ENCODE measurements at places on chromosomes 12 and 14.

DNA sequence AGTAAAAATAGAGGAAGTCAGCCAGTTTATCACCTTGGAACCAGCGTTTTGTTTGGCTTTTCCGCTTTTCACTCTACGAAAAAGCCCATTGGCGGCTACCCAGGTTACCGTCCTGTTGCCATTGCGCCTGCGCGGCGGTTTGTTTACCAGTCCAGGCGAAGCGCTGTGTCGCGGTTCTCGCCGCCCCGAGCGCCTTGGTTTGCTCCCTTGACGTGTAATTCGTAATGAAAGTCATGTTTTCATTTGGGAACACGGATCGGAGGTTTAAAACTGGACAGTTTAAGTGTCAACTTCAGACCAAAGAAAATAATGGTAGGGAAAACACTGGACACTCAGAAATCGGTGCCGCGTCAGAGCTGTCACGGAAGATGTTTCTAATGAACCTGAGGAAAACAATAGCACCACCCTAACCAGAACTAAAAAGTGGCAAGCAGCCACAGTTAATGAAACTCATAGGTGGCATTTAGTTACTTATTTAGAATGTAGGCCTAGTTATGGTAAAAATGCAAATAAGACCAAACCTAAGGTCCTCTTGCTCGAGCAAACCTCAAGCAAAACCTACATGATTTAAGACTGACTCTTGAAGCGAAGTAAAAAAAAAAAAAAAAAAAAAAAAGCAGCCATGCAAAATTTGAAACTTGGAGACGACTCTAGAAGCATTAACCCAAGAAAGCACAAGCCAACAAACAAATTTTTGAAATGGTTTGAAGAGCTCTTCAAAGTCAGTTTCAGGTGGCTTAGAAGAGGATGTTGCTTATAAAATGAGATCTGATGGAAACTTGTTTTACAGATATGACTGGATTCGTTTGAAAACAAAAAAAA, 790 bp upstream of the GPR19 start:
- peak; percentile 92 for DNase-seq

- DNase-seq, result no peak
Observed at GRCh38 chr12:113130457-113131135, 5.0 kb downstream of the RASAL1 start.

DNA sequence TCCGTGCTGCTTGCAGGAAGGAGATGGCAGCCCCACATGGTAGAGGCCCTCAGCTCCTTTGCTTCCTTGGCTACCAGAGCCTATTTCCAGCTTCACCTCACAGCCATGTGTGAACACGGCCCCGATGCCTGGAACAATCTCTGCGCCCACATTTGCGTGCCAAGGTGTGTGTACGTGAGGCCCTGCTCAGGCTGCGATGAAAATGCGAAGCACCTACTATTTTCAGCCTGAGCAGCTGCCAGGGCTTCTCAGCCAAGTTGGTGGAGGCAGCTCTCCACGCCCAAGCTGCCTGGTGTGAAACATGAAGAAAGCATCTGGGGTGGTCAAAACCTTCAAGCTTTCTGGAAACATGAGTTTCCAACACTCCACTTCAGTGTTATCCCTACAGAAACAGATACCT, 177.8 kb upstream of the EGLN3 start:
- no peak for DNase-seq

DNA sequence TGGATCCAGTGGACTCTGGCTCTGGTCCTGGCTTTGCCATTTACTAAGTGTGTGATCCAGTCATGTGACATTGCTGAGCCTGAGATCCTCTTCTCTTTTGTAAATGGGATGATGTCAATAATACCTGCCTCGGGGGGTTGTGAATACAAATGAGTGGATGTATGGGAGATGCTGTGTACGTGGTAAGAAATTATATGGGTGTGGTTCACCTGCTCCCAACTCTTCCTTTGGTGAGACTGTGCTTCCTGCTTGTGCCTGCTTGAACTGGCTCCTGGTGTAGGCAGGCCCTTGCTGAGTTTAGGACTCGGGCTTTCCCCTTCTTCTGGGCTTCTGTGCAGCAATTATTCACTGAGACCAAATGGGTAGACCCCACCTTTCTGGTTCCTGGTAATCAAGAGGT, 189.5 kb upstream of the FRMD6 start:
- DNase-seq, result no peak
